Activated naive CD4-positive, alpha-beta T cell treated with anti-CD3 and anti-CD28 coated beads, Interleukin-2, amount 50 U/mL, for 72 hours (primary cell): ENCODE measurements at places on chromosomes 6 and 20.

DNA sequence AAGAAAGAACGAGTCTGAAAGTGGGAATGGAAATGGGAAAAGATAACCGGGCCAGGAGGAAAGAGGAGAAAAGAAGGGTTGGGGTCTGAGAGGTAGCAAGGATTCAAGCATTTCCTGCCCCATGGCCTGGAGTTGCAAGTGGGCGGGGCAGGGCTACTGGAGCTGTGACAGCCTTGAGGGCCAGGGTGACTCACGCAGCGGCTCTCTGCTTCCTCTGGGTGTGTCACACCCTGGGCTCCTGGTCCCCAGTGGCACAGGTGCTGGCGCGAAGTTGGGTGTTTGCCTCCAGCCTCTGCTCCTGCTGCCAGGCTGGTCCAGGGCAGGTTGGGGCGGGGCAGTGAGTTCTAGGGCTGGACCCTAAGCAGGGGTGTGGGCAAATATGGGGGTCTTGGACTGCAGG lies 3.3 kb upstream of the ULBP3 start:
- no peak for DNase-seq

DNA sequence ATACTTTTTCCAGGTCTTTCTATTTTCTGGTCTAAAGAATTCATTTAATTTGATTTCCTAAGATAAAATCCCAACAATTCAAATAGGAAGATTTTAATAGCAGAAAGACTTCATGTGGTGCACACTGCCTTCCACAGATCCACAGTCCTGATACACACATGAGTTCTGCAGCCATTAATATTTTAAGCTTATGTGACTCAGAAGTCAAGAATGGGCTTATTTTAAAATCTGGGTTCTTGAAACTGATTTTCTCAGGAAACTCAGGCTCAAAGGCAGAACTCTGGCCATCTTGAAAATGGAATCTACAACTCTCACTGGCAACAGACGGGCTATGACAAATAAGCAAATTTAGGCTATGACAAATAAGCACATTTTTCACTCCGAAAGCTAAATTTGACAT lies 88.2 kb downstream of the COL12A1 start:
- no peak for DNase-seq

DNA sequence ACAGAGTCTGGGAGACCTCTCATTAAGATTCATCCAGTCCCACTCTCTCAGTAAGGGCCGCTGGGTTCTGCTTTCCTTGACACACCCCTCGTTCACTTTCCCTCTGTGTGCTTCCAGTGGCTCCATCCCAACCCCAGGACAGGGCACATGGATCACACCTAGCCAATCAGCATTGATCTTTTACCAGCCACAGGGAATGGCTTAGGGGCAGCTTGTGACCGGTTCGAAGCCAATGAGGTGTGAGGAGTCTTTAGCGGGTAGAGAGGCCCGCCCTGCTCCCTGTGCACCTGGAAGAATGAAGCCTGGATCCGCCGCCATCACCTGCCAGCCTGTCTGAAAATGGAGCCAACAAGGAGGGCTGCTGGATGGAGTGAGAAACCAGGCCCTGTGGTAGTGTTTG lies 35.2 kb upstream of the OVOL2 start:
- no peak for DNase-seq

GRCh38 chr20:25484911-25485511 lies 77.5 kb downstream of the GINS1 start:
- no peak for DNase-seq

- no peak for DNase-seq
Measured at GRCh38 chr6:113997116-113997515, 26.2 kb upstream of the HDAC2 start.

DNA sequence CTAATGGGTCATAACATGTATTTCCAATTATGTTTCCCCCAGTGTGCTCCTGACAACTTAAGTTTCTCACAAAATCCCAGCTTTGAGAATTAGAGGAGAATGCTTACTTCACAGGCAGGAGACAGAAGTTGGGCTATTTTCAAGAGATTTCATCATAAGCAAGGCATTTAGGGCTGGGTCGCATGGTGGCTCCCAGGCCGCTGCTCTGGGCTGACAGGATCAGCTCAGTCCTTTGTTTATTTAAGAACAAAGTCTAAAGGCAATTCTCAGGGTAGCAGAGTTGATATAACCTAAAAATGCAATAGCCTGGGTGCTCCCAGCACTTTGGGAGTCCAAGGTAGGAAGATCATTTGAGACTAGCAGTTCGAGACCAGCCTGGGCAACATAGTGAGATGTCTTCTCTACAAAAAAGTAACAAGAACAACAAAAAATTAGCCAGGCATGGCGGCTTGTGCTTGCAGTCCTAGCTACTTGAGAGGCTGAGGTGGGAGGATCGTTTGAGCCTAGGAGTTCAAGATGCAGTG lies 10.9 kb downstream of the FOXQ1 start:
- no peak for DNase-seq

DNA sequence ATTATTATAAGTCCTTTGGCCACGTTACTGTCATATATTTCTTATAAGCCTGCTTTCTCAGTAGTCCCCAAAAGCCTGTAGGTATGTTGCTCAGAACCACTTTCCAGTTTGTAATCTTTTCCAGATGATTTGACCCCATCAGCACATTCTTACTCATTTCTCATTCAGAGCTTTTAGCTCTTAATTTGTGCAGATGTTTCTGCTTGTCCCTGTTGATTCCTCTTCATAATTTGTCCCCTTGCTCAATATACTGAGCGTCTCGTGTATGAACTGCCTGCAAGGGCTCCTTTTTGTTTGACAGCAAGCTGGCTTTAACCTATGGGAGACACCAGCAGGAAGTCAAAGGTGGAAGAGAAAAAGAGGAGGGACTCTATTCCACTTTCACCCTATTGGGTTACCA lies 733.8 kb upstream of the GJE1 start:
- no peak for DNase-seq

DNA sequence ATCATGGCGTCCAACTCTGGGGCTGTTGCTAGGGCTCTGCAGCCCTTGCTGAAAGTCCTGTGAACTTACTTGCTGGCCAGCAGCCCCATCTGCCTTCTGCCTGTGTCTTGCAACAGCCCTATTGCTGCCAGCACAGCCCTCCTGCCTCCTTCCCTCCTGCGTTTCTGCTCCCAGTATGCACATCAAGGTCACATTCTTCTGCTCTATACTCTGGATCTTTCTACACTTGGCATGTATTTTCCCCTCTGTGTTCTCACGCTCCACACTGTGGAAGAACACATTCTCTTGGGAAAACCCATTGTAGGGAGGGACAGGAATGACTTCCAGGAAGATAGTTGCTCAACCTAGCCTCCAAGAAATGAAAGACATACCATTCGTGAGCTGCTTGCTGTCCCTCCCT lies 80.9 kb upstream of the PHACTR2 start:
- no peak for DNase-seq

GRCh38 chr6:14312587-14312986 lies 195.0 kb downstream of the CD83 start:
- no peak for DNase-seq

DNA sequence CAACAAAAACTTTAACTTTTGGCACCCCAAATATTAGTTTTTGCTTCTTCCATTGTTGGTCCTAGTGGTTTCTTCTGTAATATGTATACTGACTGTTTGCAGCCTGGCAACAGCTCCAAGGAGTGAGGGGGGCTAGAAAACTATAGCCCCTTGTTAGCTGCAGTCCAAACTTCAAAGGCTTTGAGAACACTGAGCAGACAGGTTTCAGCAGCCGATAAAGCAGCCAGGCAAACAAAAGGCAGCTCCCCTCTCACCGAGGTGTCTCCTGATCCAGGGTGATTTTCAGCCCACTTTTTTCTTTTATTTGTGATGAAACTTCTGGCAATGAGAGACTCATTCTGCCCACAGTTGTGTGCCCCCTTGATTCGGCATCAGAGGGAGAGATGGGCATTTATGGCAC lies 80.7 kb downstream of the OLIG3 start:
- no peak for DNase-seq

- DNase-seq: no peak
Measured at GRCh38 chr6:10540073-10540746, 19.1 kb downstream of the GCNT2 start.

GRCh38 chr6:31170987-31171671 lies 647 bp upstream of the POU5F1 start:
- DNase-seq: no peak

DNA sequence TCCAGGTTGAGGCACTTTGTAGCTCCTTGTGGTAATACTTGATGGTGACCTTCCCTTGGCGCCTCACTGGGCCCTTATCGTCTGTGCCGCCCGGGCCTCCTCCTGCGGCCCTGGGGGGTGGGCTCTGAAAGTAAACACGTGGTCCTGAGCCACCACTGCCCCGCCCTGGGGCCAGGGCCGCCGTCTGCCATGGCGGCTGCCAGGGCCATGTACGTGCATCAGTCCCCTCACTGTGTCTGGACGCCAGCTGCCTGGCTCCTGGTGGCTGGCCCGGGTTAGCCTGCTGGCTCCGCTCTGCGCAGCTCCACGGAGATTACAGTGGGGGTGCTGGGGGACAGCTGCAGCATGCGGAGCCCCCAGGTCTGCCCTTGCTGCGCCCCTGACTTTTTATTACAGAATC lies 81.8 kb upstream of the CENPW start:
- DNase-seq: no peak

DNA sequence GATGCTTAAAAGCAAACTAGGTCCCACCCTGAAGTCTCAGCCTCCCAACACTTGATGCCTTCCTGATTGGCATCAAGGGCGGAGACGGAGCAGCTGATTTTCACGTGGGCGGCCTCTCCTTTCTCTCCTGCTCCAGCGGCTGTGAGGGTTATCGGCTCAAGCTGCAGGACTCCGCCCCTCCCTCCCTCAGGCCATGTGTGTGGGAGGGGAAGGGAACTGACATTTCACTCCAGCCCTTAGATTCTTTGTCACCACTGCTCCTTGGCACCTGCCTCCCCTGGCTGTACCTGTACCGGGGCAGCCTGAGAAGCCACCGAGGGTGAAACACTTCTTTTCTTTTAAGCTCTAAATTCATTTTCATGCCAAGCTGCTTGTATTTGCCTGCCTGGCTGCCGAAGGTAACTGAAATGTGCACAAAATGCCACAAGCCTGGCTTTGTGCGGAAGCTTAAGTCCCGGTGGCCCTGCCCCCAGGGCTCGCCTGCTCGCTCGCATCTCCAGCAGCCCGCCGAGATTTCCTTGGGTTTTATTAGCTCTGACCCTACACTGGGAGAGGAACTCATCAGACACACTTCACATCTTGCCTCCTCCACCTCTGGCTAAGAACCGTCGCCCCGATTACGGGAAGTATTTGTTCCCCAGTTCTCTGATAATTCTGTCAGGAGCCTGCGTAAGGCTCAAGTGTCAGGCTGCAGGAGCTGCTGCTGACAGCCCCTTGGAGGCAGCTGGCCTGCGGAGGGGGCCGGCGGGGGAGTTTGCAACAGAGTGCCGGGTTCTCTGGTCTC lies 9.6 kb upstream of the CPNE5 start:
- no peak for DNase-seq

DNA sequence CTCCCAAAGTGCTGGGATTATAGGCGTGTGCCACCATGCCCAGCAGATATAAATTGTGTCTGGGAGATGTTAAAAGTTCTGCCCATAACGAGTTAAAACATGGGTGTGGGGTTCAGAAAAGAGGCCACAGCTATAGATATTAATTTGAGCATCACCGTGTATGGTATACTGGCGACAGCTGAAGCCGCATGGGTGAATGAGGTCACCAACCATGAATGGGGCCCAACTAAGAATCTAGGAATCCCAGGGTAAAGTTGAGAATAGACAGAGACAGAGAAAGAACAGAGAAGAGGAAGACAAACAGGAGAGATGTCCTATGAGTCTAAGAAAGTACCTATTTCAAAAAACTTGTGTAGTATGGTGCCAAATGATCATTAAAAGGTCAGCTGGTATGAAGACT lies 50.9 kb downstream of the ILRUN start:
- no peak for DNase-seq

DNA sequence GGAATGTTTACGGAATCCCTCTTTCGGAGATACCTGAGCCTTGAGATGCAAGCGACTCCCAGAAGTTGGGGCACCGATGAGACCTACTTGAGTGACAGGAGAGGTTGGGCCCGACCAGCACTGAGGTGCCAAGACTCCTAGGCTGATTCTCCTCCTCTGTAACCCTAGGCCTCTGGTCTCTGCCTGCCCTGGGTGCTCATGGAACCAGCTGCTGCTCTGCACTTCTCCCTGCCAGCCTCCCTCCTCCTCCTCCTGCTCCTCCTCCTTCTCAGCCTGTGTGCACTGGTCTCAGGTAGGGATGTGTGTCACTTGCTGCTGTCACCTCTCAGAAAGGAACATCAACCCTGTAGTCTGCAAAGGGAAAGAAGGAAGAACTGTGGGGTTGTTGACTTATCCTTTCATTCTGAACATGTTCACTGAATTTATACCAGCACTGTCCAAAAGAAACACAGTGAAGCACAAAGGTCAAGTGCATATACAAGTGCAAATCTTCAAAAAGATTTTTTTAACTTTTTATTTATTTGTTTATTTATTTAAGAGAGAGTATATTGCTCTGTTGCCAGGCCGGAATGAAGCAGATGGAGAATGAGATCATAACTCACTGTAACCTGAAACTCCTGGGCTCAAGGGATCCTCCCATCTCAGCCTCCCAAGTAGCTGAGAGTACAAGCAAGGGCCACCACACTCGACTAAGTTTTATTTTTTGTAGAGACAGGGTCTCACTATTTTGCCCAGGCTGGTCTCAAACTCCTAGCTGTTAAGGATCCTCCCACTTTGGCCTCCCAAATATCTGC lies 913 bp downstream of the BTN2A2 start:
- no peak for DNase-seq

- DNase-seq: no peak
Measured at GRCh38 chr6:7644417-7644816, 54.4 kb downstream of the SNRNP48 start.

DNA sequence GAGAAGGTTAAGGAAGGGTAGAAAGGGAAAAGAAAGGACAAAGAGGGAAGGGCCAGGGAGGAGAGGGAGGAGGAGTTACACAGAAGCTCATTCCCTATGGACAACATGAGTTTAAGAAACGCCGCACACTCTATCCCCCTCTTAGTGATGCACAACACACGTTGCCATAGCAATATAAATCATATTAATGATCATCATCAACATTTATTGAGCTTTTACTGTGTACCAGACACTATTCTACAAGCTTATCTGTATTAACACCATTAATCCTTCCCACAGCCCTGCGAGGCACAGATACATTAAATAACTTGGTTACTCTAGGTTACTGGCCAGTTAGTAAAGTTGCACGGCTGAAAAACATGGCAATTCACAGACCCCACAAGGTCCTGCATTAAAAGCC lies 234.8 kb downstream of the PTPRT start:
- DNase-seq: no peak

DNA sequence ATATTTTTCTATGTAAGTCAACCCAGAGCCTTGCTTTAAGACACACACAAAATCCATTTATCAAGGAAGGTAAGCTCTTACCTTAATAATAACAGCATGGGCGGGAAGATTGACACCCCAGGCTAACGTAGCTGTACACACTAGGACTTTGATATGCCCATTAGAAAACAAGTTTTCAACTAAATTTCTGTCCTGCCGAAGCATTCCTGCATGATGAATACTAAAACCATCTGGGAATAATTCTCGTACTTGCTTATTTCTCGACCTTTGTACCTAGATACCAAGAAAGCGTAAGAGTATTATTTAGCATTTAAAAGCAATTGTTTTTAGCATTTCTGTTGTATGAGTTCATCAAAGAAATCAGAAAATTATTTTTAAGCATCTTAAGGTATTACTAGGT lies 197.5 kb upstream of the SIM1 start:
- DNase-seq: no peak

GRCh38 chr20:46995561-46996142 lies 101.0 kb downstream of the EYA2 start:
- DNase-seq: no peak

GRCh38 chr6:87346700-87347099 lies 2.1 kb downstream of the C6orf163 start:
- no peak for DNase-seq
